ENCODE measurements at places on chromosomes 6 and 20.

DNA sequence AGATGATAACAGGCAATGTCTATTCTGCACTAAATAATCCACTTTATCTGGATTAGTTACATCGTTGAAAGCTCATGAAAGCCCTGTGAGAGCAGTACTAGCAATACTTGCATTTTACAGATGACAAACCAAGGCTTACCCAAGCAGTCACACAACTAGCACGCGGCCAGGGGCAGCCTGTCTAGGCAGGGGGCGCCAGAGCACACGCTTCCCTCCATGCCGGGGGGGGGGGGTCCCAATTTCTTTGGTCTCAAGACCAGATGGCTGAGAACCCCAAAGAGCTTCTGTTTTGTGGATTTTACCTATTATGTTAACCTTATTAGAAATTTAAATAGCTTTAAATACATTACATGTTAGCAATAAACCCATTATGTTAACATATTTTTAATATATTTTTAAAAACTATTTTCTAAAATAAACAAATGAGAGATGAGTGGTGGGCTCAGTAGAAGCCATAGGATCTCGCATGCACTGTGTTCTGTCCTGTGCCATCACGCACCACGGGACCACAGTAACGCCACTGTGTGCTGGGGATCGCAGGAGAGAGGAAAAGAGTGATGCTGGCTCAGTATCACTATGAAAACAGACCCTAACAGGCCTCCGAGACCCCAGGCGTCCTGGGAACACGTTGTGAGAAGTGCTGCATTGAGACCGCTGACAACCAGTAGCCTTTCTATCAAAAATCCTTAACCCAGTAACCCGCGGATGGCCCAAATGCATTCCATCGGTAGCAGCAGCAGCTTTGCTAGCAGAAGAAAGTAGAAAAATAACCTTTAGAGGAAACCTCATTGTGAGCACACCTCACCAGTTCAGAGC is 5.3 kb upstream of the PRR18 start:
- peak; percentile 69 for DNase-seq

DNA sequence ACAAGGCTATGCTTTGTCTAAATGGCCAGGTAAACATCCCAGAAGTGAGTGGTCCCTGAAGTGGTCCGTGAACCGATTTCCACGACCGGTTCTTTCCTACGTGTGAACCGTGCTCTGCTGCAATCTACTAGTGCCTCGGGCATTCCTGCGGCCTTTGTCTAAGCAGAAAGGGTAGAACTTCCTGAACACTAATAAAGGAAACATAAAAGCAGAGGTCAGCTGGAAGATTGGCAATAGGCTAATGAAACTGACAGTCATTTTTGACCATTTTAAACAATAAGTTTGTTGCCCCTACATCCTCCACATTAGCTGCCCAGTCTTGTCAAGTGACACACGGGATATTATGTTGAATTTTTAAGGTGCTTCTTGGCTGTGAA is 410.0 kb downstream of the PLCB1 start:
- DNase-seq, result peak; percentile 54

DNA sequence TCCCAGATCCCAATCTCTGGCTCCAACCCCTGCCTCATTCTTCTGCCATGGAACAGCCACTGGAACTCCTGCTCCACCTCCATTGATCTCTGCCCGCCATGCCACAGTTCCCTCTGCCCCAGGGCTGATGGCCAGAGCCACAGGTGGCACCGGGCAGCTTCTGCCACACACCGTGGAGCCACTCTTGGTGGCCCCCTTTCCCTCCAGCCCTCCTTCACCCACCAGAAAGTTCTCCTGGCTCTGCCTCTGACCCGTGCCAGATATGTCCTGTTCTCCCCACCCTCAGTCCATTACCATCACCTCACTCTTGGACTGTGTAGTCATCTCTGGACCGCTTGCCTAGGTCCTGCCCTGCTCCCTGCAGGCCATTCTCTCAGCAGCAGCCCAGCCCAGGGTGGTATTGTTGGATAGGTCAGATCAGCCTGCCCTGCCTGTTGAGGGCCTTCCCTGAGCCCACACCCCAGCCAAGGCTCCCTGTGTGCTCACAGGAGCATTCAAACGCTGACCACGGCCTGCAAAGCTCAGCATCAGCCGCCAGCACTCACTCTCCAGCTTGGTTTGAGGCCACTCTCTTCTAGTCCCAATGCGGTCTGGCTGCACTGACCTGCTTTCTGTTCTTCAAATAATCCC is 16.8 kb upstream of the SYNDIG1 start:
- no peak for DNase-seq

DNA sequence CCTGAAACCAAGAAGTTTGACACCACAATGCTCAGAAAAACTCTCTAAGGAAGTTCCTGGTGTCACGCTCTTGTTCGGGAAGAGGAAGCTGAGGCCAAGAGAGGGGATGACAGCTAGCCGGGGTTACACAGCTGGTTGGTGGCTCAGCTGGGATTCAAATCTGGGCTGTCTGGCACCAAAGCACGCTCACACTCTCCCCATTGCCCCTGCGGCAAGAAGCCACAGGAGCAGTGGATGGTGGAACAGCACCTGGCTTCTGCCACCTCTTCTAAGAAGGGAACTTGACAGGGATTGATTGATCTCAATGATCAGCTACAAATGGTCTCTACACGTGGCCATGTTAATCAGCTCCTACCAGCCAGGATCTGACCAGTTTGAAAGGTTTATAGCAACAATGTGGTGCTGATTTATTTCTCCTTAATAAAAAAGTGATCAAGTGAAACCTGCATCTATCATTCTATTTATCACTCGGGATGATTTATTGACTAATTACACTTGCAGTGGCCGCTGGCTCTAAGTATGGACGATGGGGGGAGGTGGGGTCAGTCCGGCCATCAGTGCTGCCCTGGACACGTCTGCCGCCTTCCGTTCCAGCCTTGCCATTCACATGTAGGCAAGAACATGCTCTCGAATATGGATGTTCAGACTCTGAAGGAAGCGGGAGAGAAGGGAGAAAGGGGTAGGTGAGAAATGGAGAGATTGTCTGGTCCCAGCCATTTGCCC is 71.9 kb upstream of the TOP1 start:
- no peak for DNase-seq
